Activated CD4-positive, alpha-beta memory T cell treated with anti-CD3 and anti-CD28 coated beads for 36 hours (primary cell): ENCODE measurements at places on chromosomes 12 and 14.

DNA sequence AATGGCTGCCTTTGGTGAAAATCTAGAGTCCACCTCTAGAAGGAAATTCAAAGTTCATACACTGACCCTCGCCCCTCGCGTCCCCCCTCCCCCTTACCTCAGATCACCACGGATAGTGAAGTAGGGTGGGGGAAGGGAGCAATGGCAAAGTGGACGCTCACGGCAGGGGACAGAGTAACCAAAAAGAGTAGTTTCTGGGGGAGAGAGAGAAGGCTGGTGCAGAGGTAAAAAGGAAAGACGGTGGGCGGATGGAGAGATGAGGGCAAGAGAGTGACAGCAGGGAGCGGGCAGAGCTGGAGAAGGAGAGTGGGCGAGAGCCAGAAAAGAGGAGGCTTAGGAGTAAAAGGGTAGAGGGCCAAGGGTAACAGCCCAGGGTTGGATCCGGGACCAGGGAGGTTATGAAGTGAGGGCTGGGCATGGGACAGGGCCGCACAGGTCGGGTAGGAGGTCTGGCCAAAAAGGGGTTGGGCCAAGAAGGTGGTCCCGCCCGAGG, 423 bp downstream of the ALDH6A1 start:
- H3K27me3 ChIP-seq: no peaks in the 10 kb centered on the region
- peak overlapping the region; percentile 100 for H3K4me3 ChIP-seq
- H3K27ac ChIP-seq: peak overlapping the region; percentile 98
- DNase-seq: no peak
- peaks cover 35% of the 10 kb centered on the region for H3K4me1 ChIP-seq

DNA sequence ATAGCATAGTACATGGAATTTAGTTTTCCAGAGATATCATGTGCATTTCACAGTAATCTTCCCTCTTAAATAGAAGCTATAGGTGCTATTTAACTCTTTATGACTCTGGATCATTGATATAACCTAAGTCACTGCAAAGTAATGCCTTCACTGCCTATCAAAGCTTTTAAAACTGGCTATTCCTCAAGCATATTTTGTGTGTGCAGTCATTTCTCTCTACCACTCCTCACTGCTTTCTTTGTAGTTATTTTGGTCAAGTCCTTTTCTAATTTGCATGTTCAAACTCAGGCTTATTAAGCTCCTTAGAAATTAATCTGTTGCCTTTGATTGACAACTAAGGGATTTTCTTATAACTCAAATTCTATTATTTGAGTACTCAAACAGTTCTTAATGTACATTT, 79.4 kb upstream of the PLEKHG7 start:
- H3K36me3 ChIP-seq: no peaks in the 10 kb centered on the region
- DNase-seq: no peak
- H3K4me3 ChIP-seq: no peak overlapping the region
- H3K27me3 ChIP-seq: no peaks in the 10 kb centered on the region

DNA sequence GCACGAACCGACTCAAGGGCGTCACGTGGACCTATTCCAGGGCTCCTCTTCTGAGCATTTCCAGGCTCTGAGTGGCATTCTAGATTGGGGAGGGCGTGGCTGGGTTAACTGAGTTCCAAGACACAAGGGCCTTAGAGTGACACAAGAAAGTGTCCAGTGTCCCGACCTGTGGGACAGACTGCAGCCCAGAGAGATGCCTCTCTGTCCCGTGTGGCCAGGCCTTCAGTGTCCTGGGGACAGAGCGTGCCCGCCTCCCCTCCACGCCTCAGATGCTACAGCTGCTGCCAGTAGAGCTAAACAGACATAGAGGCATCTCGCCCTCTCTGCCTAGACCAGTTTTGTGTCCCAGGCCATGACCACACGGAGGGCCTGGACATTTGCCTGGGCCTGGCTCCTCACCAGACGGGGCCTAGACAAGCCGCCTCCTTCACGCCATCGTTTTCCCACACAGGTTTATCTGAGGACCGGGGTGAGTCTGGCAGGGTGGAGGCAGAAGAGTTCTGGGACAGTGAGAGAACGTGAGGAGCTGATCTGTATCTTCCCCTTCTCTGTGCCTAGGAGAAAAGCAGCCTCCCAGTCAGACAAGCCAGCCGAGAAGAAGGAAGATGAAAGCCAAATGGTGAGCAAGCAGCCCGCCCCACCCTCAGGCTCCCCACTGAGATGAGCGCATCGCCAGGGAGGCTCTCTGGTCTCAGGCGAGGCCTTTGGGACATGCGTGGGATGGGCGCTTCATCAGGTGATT, 27.1 kb downstream of the DEGS2 start:
- no peak for DNase-seq
- H3K27me3 ChIP-seq: no peaks in the 10 kb centered on the region
- peaks cover 4% of the 10 kb centered on the region for H3K4me1 ChIP-seq
- H3K27ac ChIP-seq: no peak overlapping the region

DNA sequence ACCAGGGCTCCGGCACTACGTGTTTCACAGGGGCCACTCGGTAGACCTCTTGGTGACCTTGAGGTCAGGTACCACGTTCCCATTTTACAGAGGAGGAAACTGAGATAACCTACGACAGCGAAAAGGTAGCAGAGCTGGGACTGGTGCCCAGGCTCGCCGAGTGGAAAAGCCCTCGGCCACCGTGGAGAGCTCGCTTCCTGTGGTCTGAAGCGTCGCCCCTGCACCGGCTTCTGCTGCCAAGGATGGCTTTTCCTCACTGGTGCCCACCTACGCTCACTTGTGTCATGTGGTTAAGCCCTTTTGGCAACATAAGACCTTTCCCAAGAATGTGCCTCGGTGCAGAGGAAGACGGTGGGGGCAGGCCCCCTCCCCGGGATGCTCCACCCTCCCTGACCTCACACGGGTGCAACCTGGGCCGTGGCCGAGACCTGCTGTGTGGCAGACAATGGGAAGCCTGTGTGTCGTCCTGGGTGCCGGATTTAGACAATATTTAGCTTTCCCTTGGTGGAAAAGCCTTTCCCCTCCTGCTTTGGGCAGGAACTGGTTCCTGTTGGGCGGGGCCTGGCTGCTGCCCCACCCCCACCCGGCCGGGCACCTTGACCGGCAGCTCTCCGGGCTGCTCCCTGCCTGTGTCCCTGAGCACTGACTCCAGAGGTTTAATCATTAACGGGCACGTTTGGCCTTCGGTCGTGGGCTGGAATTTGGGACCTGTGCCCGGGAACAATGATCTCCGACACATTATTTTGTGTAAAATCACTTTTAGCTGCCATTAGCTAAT, 32.4 kb upstream of the PPP1R13B start:
- no peak overlapping the region for H3K27ac ChIP-seq
- H3K4me1 ChIP-seq: peaks cover 9% of the 10 kb centered on the region
- peak overlapping the region; percentile 53 for H3K4me3 ChIP-seq
- H3K27me3 ChIP-seq: no peaks in the 10 kb centered on the region
- DNase-seq: peak; percentile 13

GRCh38 chr12:123453165-123453564, 4.8 kb upstream of the SNRNP35 start:
- DNase-seq: no peak
- H3K4me3 ChIP-seq: no peak overlapping the region
- H3K4me1 ChIP-seq: peaks cover 14% of the 10 kb centered on the region
- peaks cover under 1% of the 10 kb centered on the region for H3K36me3 ChIP-seq
- H3K27ac ChIP-seq: no peak overlapping the region
